ENCODE measurements at places on chromosomes 7 and 10.

DNA sequence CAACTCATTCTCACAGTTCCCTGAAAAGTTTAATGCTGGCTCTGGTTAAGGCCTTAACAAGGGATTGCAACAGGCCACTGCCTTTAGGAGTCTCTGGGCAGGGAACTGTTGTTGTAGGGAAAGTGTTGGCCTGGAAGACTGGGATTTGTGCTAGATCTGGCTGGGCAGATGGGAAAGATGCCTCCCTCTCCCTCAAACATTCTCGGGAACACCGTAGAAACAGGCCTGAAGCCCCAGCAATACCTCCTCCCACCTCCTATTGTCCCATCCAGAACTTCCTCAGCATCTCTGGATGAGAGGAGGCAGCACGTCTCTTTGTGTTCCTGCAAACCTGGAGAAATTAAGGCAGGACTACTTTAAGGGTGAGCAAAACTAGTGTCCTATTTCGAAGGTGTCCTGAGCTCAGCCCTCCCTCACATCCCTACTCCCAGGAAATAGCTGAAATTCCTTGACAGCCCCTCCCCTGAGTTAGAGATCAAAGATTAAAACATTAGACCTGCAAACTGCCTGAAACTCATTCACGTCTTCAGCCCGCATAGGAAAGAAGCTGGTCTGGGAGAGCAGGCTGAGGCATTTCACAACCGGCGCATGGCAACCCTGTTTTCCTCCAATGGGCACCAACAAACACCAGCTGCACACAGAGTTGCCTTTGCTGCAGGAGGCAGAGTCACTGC is 10.9 kb upstream of the MAP3K8 start:
- DNase-seq: peak; percentile 47

DNA sequence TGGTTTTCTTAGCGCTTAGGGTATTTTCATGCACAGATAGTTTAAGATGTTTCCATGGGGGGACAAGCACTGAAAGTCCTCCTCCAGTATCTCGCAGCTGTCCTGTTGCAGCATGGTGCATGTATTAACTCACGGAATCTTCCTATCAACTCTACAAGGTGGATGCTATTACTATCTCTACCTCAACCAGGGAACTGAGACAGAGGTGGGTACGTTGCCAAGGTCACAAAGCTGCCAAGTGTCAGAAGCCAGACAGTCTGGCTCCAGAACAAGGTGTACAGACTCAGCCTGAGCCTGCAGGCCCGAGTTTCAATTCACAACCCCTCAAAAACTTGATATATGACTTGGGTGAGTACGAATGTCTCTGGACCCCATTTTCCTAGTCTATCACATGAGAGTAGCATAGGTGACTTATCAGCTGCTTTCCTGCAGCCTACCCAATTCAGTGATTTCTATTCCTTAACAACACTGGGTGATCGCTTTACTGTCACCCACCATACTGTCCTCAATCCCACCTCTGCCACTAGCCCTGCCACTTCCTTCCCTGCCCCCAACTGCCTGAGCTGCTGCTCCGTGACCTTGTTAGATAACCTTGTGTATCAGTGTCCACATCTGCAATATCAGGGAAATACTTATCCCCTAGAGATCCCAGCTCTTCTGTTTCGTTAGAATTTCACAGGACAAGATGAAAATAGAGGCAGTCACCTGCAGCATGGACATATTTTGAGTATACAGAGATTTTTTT is 92.1 kb downstream of the ABCC2 start:
- no peak for DNase-seq

DNA sequence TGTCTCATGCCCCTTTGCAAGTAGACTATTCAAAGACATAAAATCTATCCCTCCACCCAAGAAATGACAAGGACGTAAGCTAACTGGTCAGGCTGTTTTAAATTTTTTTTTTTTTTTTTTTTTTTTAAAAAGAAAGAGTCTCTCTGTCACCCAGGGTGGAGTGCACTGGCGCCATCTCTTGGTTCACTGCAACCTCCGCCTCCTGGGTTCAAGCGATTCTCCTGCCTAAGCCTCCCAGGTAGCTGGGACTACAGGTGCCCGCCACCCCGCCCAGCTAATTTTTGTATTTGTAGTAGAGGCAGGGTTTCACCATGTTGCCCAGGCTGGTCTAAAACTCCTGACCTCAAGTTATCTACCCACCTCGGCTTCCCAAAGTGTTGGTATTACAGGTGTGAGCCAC is 11.2 kb downstream of the TRA2A start:
- no peak for DNase-seq

GRCh38 chr7:75892634-75893272 is 13.9 kb downstream of the RHBDD2 start:
- no peak for DNase-seq

GRCh38 chr10:17428351-17429097 is 25.9 kb downstream of the ST8SIA6 start:
- no peak for DNase-seq

DNA sequence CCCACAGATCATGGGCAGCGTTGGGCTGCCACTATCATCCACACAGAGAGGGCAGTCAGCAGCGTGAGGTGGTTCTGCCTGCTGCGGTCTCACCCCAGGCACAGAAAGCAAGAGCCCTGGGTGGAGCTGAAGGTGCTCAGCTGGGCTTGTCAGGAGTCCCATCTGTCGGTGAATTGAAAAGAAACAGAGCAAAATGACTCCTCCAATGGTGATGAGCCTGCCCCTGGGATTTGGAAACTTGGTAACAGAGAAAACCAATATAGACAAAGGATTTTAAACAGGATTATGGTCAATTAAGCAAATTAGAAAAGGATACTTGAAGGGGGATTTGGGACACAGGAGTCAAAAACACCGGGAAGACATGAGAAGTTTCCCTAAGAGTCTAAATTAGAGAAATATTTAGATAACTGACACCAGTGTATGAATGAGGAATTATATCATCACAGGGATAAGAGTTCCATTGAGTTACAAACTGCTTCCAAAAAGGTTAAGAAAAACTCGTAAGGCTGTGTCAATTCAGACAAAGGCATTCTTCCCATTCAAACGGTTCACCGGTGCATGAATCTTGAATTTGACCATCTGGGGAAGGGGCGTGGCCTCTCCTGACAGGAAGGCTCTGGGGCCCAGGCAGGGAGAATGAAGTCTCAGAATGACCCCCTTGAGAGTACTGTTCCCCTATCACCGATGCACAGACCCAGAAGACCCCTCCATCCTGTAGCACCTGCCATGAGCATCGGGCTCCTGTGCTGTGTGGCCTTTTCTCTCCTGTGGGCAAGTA is 70.0 kb upstream of the PRSS58 start:
- DNase-seq: no peak

- DNase-seq: no peak
These were observed 24.0 kb downstream of the POR start for GRCh38 chr7:75938921-75939320.

- DNase-seq: no peak
These were observed 207.5 kb downstream of the PAXIP1 start for GRCh38 chr7:154795437-154795836.

DNA sequence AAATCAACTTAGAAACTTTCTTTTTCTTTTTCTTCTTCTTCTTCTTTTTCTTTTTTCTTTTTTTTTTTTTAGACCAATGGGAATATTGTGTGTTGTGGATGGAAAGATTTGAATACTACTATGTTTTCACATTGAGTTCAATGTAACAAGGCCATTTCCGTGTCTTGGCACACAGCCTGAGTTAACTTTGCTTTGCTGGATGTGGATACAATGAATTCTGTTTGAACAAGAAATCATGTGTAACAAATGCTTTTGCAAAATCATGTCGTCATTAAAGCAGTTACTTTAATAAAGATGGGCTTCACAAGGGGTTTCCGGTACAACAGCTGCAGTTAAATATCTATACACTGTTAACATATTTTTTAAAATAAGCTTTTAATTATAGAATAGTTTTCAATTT is 13.5 kb upstream of the ENTPD1 start:
- no peak for DNase-seq

GRCh38 chr7:132551439-132551838 is 24.8 kb downstream of the PLXNA4 start:
- DNase-seq: no peak

- no peak for DNase-seq
These were observed 2.0 kb downstream of the ELN start for GRCh38 chr7:74029991-74030415.

DNA sequence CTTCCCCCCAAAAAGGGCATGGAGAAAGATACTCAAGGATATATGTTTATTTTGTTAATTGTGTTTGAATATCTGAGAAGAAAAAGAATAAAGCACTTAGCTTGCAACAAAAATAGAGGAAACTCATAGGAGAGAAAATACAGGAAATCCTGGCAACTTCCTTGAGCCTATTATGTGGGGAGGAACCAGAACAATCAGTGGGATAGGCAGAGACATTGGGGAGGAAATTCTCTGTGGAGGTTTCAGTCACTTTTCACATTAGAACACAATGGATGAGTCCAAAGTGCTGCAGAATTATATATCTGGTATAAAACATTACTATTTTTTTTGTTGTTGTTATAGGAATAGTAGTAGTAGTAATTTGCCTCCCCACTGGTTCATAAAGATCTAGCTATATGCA is 240.1 kb downstream of the THSD7A start:
- DNase-seq: no peak

DNA sequence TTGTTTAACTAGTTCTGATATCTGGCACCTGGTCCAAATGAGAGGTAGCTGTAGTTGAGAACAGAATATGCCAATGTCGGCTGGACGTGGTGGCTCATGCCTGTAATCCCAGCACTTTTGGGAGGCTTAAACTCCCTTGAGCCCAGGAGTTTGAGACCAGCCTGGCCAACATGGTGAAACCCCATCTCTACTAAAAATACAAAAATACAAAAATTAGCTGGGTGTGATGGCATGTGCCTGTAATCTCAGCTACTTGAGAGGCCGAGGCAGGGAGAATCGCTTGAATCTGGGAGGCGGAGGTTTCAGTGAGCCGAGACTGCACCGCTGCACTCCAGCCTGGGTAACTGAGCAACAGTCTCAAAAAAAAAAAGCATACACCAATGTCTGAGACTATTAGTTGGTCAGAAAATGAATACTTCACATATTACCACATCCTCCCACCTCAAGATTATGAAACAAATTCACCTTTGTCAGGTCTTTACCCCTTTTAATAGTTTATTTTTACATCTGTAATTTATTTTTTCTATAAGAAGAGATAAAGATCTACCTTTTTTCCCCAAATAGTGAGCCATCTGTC is 38.8 kb downstream of the EPC1 start:
- no peak for DNase-seq

- DNase-seq: no peak
These were observed 32.9 kb downstream of the SHTN1 start for GRCh38 chr10:116972131-116972530.

DNA sequence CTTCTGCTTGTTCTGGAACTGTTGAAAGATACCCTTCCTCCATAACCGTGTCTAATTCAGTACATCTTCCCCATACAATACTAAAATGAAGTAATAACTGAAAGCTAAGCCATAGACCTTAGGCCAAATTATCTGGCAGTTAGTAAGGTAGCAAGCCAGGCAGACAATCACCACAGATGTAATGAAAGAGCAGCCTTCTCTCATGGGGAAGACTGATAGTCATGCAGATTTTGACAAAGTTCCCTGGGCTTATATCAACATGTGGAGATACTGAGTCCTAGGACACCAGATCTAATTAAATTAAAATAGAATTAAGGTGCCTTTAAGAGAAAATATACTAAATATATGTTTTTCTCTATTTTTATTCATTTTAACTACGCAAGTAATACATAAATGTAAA is 61.5 kb downstream of the PON1 start:
- no peak for DNase-seq

Data from GM04503 (cell line).